ENCODE measurements at places on chromosomes 13 and 19.

- no peak overlapping the region for H3K4me3 ChIP-seq
- no peaks in the 10 kb centered on the region for H3K36me3 ChIP-seq
- DNase-seq = no peak
- no peaks in the 10 kb centered on the region for H3K4me1 ChIP-seq
- no peaks in the 10 kb centered on the region for H3K27me3 ChIP-seq
- H3K27ac ChIP-seq = no peak overlapping the region
Measured at GRCh38 chr13:45909089-45909488, 57.5 kb upstream of the SIAH3 start.

GRCh38 chr19:31586282-31586681 lies 237.0 kb upstream of the TSHZ3 start:
- no peak overlapping the region for H3K27ac ChIP-seq
- DNase-seq = no peak
- no peaks in the 10 kb centered on the region for H3K27me3 ChIP-seq
- no peaks in the 10 kb centered on the region for H3K4me1 ChIP-seq

DNA sequence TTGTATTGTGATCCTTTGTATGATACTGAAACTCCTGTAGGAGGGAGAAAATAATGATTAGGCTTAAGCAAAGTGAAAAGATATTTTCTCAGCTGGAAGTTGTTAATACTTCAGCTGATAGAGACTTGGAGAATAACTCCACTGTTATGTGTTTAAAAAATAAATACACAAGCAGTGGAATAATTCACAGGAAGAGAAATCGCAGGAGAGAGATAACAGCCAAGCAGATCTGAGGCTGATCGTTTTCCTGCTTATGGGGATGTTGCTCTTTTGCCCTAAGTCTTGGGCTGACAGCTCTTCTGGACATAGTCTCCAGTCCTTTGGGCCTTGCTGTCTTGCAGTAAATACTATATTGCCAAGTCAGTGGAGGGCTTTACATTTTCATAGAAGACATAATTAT lies 93.3 kb downstream of the OLFM4 start:
- no peaks in the 10 kb centered on the region for H3K36me3 ChIP-seq
- no peaks in the 10 kb centered on the region for H3K4me1 ChIP-seq
- no peak for DNase-seq
- H3K4me3 ChIP-seq = no peak overlapping the region
- no peaks in the 10 kb centered on the region for H3K27me3 ChIP-seq
- H3K27ac ChIP-seq = no peak overlapping the region

DNA sequence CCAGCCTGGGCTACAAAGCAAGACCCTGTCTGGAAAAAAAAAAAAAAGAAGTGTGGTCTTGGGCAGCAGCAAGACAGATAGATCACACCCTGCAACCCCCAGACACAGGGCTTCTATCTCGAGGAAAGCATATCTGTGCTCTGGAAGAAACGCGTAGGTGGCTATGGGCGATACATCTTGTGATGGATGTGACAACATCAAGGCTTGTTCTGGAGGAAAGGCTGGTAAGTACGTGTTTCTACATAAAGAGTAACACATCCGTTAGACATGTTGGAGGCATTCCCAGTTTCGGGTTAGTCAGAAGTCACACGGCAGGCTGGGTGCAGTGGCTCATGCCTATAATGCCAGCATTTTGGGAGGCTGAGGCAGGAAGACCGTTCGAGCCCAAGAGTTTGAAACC lies 6.6 kb upstream of the DHDH start:
- H3K27ac ChIP-seq = no peak overlapping the region
- DNase-seq = no peak

GRCh38 chr13:73467125-73467524 lies 408.3 kb downstream of the KLF5 start:
- no peak overlapping the region for H3K27ac ChIP-seq
- no peaks in the 10 kb centered on the region for H3K27me3 ChIP-seq
- H3K36me3 ChIP-seq = no peaks in the 10 kb centered on the region
- no peaks in the 10 kb centered on the region for H3K4me1 ChIP-seq
